ENCODE measurements at places on chromosomes 13 and 19. TPM values are rescaled to one million over a fixed set of nuclear protein-coding genes. Genes with fewer than 3 reads are reported as not detected.

KRTDAP gene
- not detected for total RNA-seq

ITM2B gene
- total RNA-seq, result 236 TPM

PCSK4 gene
- total RNA-seq, result 21.2 TPM

ZNF791 gene
- total RNA-seq, result 27.6 TPM

KIR2DL3 gene
- total RNA-seq, result not detected

KCTD15 gene
- 53.4 TPM for total RNA-seq

UPK1A gene
- not detected for total RNA-seq

IGSF23 gene
- not detected for total RNA-seq

ADM5 gene
- 3.2 TPM for total RNA-seq

ZNF577 gene
- total RNA-seq, result 14.3 TPM

AMER2 gene
- total RNA-seq, result 1.5 TPM

DNA sequence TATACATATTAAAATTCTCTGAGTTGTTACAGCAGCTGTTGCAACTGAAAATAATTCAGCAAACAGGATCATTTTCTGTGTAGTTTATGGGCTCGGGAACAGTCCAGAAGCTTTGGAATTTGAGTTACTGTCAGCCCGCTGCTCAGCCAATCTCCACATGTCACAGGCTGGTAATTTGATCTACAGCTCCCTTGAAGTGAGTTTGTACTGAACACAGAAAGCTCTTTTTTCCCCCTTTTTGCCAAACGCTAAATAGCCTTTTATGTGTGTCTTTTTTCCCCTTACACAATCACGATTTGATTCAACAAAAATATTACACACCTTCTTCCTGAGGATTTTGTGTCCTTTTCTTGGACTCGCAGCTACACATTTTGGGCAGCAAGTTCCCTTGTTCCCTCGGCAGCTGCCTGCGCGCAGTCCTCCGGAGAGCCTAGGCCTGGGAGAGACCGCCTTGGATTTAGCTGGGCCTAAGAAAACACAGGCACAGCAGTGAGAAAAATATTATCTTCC, 371.4 kb downstream of the KCNRG start:
- H3K27me3 ChIP-seq, result peaks cover 4% of the 10 kb centered on the region
- H3K4me3 ChIP-seq, result peak overlapping the region; percentile 64
- H3K27ac ChIP-seq, result peak overlapping the region; percentile 64
- H3K36me3 ChIP-seq, result no peaks in the 10 kb centered on the region

- H3K27me3 ChIP-seq, result peaks cover 39% of the 10 kb centered on the region
- DNase-seq, result no peak
- H3K4me3 ChIP-seq, result peak overlapping the region; percentile 74
- peaks cover 14% of the 10 kb centered on the region for H3K4me1 ChIP-seq
- no peaks in the 10 kb centered on the region for H3K36me3 ChIP-seq
- H3K27ac ChIP-seq, result peak overlapping the region; percentile 59
Measured at GRCh38 chr19:1763648-1764639, 10.6 kb downstream of the ONECUT3 start.

DNA sequence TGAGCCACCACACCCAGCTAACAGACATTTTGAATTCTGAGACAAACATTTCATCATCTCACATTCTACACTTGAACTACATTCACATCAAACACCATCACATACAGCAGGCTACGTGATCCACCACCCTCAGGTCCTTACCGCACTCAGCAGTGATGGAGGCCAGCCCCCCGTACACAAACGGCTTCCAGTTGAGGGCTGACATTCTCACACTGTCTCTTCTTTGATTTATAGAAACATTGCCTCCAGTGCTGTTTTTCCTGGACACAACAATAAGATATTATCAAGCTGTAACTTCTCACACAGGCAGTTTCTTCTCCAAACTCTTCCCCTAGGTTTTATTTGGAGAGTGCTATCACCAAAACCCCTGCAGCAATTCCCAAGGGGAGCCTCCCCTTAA, 7.0 kb downstream of the SLC25A30 start:
- H3K36me3 ChIP-seq, result no peaks in the 10 kb centered on the region
- no peak for DNase-seq
- no peak overlapping the region for H3K27ac ChIP-seq
- no peaks in the 10 kb centered on the region for H3K4me1 ChIP-seq
- no peak overlapping the region for H3K4me3 ChIP-seq

GRCh38 chr13:29287237-29287636, 308.3 kb downstream of the SLC7A1 start:
- no peak overlapping the region for H3K4me3 ChIP-seq
- DNase-seq, result no peak
- H3K27me3 ChIP-seq, result no peaks in the 10 kb centered on the region
- H3K36me3 ChIP-seq, result no peaks in the 10 kb centered on the region
- H3K27ac ChIP-seq, result no peak overlapping the region
- no peaks in the 10 kb centered on the region for H3K4me1 ChIP-seq

DNA sequence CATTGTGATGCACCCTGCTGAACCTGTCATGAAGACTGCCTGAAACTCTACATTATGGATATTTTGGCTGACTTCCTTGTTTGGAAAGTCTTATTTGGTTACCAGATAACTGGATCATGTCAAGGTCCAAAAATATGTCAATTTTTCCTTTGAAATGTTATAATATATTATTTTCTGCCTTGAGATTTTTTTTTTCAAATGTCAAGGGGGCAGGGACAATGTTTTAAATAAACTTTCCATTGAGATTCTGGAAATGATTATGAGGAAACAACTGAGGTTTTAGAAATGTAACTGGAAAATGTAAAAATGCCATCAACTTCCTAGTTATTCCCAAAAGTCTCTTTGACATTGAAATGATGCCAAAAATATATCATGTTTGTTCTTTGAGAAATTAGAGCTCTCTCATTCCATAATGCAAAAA, 117.0 kb downstream of the RFC3 start:
- peaks cover 19% of the 10 kb centered on the region for H3K4me1 ChIP-seq
- H3K36me3 ChIP-seq, result no peaks in the 10 kb centered on the region
- DNase-seq, result no peak
- H3K4me3 ChIP-seq, result no peak overlapping the region
- no peaks in the 10 kb centered on the region for H3K27me3 ChIP-seq

GRCh38 chr13:87274209-87274819, 396.9 kb upstream of the SLITRK5 start:
- no peak overlapping the region for H3K27ac ChIP-seq
- DNase-seq, result peak; percentile 47
- no peaks in the 10 kb centered on the region for H3K4me1 ChIP-seq
- H3K36me3 ChIP-seq, result no peaks in the 10 kb centered on the region
- no peak overlapping the region for H3K4me3 ChIP-seq

DNA sequence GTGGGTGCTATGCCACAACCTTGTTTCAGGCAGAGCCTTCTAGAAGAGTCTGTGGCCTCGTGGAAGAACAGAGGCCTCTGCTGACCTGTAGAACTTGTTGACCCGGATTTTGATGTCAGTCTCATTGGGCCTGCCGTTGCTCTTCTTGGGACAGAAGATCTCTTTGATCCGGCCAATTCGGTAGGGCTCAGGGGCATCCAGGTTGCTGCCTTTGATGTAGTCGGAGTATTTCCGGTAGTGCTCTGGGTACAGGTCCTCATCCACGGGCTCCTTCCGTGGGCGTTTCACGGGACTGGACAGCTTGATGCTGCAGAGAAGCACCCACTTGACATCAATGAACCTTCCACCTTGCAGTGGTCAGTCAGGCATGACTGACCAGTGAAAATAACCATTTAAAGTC, 24.0 kb upstream of the EIF3G start:
- no peak overlapping the region for H3K27ac ChIP-seq
- H3K4me1 ChIP-seq, result peaks cover 1% of the 10 kb centered on the region
- peaks cover 4% of the 10 kb centered on the region for H3K36me3 ChIP-seq
- H3K27me3 ChIP-seq, result peaks cover 5% of the 10 kb centered on the region
- H3K4me3 ChIP-seq, result no peak overlapping the region

GRCh38 chr19:42140125-42140754, 8.0 kb upstream of the POU2F2 start:
- no peak overlapping the region for H3K27ac ChIP-seq
- H3K36me3 ChIP-seq, result peaks cover 10% of the 10 kb centered on the region
- H3K27me3 ChIP-seq, result peaks cover 20% of the 10 kb centered on the region
- DNase-seq, result no peak

- H3K27ac ChIP-seq, result no peak overlapping the region
- no peaks in the 10 kb centered on the region for H3K4me1 ChIP-seq
- H3K27me3 ChIP-seq, result no peaks in the 10 kb centered on the region
- no peak for DNase-seq
- no peaks in the 10 kb centered on the region for H3K36me3 ChIP-seq
Measured at GRCh38 chr13:75978818-75979217, 342.7 kb downstream of the LMO7 start.

- no peak overlapping the region for H3K27ac ChIP-seq
- H3K4me3 ChIP-seq, result no peak overlapping the region
- H3K4me1 ChIP-seq, result peaks cover 3% of the 10 kb centered on the region
- no peaks in the 10 kb centered on the region for H3K27me3 ChIP-seq
Measured at GRCh38 chr19:31598730-31599238, 249.5 kb upstream of the TSHZ3 start.

DNA sequence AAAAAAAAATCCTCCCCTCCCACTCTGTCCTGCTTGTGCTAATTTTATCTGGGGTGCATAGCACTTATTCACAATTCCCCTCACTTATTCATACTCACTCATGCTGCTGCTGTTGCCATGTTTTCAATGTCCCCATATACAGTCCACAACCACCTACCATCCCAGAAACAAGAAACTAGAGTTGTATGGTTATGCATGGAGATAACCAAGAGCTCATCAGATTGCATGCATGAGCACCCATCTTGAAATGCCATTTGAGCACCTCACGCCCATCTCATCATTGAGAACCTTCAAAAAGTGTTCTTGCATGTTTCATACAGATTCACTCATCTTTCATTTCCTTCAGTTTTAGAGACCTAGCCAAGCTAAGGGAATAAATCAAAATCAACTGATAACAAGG, 15.1 kb upstream of the N4BP2L2 start:
- H3K4me1 ChIP-seq, result no peaks in the 10 kb centered on the region
- DNase-seq, result no peak
- H3K27ac ChIP-seq, result no peak overlapping the region
- no peak overlapping the region for H3K4me3 ChIP-seq

- H3K27me3 ChIP-seq, result no peaks in the 10 kb centered on the region
- no peaks in the 10 kb centered on the region for H3K36me3 ChIP-seq
- no peak overlapping the region for H3K27ac ChIP-seq
- no peak overlapping the region for H3K4me3 ChIP-seq
- no peak for DNase-seq
- H3K4me1 ChIP-seq, result peaks cover 7% of the 10 kb centered on the region
Measured at GRCh38 chr13:59519819-59520218, 643.9 kb downstream of the DIAPH3 start.

DNA sequence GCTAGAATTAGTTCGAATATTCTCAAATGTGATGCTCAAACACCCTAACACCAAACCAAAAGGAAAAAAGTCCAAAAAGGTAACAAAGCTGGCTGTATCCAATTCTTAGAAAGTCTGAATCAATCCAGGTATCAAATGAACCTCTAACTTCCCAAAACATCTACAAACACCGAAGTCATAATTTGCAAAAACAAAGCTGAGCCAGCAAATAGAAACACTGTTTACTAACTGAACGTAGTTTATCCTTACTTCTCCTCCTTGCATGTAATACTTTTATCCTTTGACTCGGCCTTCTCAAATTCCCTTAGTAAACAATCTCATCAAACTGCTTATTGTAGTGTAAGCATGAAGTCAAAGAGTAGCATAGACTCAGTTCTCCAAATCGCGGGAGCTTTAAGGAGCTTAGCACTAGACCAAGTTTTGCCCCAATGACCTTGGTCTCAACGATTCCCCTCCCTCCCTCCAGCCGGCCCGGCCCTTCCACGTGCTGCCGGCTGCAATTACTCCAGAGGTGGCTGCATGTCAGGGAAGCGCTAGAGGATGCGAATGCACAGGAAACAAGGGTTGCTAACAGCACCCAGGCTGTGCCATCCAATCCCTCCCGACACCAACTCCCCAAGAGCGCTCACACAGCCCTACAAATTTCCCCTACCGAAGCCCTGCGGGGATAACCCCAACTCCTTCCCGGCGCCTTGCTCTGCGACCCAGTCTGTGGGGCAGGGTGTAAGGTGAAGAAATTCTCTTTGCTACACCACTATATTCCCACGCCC, 693 bp downstream of the XPO4 start:
- peak overlapping the region; percentile 97 for H3K4me3 ChIP-seq
- H3K27ac ChIP-seq, result peak overlapping the region; percentile 59
- peaks cover 3% of the 10 kb centered on the region for H3K4me1 ChIP-seq
- H3K36me3 ChIP-seq, result no peaks in the 10 kb centered on the region

GRCh38 chr19:28612275-28612769, 600.6 kb downstream of the UQCRFS1 start:
- no peaks in the 10 kb centered on the region for H3K27me3 ChIP-seq
- H3K36me3 ChIP-seq, result peaks cover 15% of the 10 kb centered on the region
- no peak for DNase-seq
- H3K27ac ChIP-seq, result no peak overlapping the region
- no peak overlapping the region for H3K4me3 ChIP-seq

GRCh38 chr19:15913384-15913783, 15.5 kb upstream of the CYP4F2 start:
- H3K4me1 ChIP-seq, result no peaks in the 10 kb centered on the region
- no peaks in the 10 kb centered on the region for H3K27me3 ChIP-seq
- DNase-seq, result no peak
- H3K36me3 ChIP-seq, result no peaks in the 10 kb centered on the region

DNA sequence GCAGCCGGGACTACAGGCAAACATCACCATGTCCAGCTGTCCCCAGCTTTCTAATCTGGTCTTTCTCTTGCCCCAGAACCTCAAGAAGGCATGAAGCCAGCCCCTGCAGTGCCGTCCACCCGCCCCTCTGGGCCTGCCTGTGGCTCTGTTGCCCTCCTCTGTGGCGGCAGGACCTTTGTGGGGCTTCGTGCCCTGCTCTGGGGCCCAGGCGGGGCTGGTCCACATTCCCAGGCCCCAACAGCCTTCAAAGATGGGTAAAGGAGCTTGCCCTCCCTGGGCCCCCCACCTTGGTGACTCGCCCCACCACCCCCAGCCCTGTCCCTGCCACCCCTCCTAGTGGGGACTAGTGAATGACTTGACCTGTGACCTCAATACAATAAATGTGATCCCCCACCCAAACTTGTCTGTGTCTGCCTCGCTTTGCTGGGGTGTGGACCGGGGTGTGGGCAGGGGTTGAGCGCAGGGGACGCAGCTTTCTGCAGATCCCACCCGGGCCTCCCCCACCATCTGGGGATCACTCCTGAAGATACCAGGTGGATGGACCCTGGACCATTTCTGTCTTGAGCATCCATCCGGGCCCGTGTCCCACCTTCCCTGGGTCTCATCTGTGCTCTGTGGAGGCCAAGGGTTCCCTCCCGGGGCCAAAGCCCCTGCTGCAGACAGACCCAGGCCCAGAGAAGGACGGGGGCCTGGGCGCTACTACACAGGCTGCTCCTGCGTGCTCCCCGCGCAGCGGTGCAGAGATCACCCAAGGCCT, 15.3 kb downstream of the PRKCSH start:
- peaks cover 4% of the 10 kb centered on the region for H3K36me3 ChIP-seq
- H3K4me1 ChIP-seq, result peaks cover 18% of the 10 kb centered on the region
- H3K27me3 ChIP-seq, result peaks cover 16% of the 10 kb centered on the region
- H3K4me3 ChIP-seq, result peak overlapping the region; percentile 34
